Esophagus muscularis mucosa (tissue), 4 donors: ENCODE measurements at places on chromosomes 1 and 21. TPM values are rescaled to one million over a fixed set of nuclear protein-coding genes. Genes with fewer than 3 reads are reported as not detected.

DNA sequence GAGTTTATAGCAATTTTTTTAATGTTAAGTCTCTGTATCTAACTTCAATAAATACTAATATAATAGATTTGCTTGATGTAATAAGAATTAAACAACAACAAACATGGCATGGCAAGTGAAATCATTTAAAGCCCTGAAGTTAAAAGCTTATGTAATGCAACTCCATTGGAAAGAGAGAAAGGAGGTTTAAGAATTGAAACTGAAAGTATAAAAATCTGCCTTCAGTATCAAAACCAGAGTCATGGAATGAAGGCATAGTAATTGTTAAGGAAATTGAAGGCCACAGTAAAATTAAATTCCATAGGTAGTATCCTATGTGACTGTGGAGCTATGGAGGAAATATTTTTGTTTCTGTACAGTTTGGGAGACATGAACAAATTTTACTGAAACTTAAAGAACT lies 55.1 kb downstream of the PRDX6 start:
- DNase-seq = no peak
- no peak overlapping the region for H3K27ac ChIP-seq
- no peak overlapping the region for H3K4me3 ChIP-seq
- no peaks in the 10 kb centered on the region for H3K27me3 ChIP-seq

- no peak for DNase-seq
- no peak overlapping the region for H3K27ac ChIP-seq
- no peak overlapping the region for H3K4me3 ChIP-seq
- H3K27me3 ChIP-seq = no peaks in the 10 kb centered on the region
Measured at GRCh38 chr1:205224736-205225135, 3.0 kb upstream of the TMCC2 start.

DNA sequence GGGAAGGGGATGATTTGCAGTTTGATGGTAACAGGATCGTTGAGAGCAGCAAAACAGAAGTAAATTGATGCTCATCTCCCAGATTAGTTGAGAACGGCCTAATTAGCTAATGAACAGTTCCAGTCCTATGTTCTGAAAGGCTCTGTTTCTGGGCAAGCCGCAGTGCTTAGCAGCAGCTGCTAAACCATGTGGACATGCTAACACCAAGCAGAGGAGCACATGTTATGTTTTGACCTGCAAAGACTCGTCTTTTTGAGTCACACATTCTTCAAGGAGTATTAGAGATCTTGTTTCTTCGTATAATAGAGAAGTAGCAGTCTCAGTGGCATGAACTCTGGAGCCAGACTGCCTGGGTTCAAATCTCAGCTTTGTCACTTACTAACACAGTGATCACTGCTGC lies 58.1 kb downstream of the CACNA1E start:
- H3K36me3 ChIP-seq = no peaks in the 10 kb centered on the region
- DNase-seq = no peak
- H3K4me3 ChIP-seq = no peak overlapping the region
- no peak overlapping the region for H3K27ac ChIP-seq
- H3K4me1 ChIP-seq = no peaks in the 10 kb centered on the region

CPT2 gene
- 15.5 TPM for total RNA-seq

ELF3 gene
- total RNA-seq = not detected

DNA sequence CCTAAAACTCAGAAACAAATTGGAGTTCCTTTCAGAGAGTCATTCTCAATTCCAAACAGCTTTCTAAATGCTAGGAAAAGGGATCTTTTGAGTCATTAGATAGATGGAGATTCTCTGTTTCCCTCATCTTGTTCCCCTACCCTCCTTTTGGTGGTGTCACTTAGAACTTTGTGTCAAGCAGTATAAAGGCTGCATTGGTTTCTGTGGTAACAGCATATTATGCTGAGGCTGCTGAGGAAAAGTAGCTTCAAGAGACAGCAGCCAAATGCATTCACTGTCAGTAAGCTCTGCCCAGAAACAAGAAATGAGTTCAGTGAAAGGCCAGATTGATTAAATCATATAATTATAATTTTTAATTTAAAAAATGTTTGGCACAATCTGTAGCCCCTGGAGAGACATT lies 144.1 kb downstream of the LRRC40 start:
- no peaks in the 10 kb centered on the region for H3K27me3 ChIP-seq
- no peak overlapping the region for H3K4me3 ChIP-seq
- no peaks in the 10 kb centered on the region for H3K36me3 ChIP-seq

- no peaks in the 10 kb centered on the region for H3K27me3 ChIP-seq
- H3K4me1 ChIP-seq = peaks cover 22% of the 10 kb centered on the region
- no peak overlapping the region for H3K27ac ChIP-seq
- H3K4me3 ChIP-seq = no peak overlapping the region
- DNase-seq = no peak
- no peaks in the 10 kb centered on the region for H3K36me3 ChIP-seq
Measured at GRCh38 chr1:193660428-193660827, 474.0 kb upstream of the B3GALT2 start.

USP21 gene
- total RNA-seq = 18.4 TPM

GRCh38 chr1:206496131-206496793 lies 11.1 kb upstream of the RASSF5 start:
- no peaks in the 10 kb centered on the region for H3K36me3 ChIP-seq
- no peak for DNase-seq
- H3K27me3 ChIP-seq = no peaks in the 10 kb centered on the region
- no peak overlapping the region for H3K27ac ChIP-seq
- H3K4me3 ChIP-seq = no peak overlapping the region
- peaks cover 28% of the 10 kb centered on the region for H3K4me1 ChIP-seq

DNA sequence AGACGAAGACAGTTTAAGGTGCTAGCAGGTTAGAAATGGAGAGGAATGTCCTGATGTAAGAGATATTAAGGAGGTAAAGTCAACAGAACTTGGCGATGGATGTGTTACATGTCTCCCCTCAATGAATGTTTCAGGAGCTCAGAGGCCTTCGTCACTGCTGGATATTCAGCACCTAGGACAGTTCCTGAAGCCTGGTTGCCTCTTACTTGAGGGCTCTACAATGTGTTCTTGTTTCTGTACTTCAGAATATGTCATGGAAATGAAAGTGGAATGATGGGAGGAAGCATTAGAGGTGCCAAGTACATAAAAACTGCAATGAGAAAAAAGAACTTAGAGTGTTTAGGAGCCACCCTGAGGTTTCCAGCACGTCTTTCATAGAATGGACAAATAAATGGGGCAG lies 17.7 kb downstream of the TNR start:
- no peak overlapping the region for H3K27ac ChIP-seq
- H3K36me3 ChIP-seq = no peaks in the 10 kb centered on the region
- H3K27me3 ChIP-seq = peaks cover 28% of the 10 kb centered on the region
- DNase-seq = no peak
- H3K4me3 ChIP-seq = no peak overlapping the region

DNA sequence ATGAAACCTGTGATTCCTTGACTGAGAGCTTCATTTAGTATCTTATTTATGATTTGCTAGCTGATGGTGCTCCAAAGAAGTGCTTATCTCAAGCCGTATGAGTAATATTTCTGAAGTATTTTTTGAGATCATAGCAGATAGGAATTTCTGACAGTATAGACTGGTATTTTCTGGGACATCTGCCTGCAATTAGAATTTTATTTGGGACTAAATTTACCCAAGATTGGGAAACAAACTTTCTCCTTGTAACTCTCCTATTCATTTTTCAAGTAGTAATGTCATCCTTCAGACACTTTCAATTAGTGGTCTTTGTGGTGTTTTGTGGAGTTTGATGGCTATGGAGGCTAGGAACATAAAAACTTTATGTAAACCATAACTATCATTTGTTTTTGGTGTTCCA lies 597.2 kb upstream of the ZP4 start:
- no peak overlapping the region for H3K27ac ChIP-seq
- H3K4me3 ChIP-seq = no peak overlapping the region

GRCh38 chr1:54220004-54220811 lies 20.2 kb downstream of the MRPL37 start:
- H3K27ac ChIP-seq = peak overlapping the region; percentile 68
- peaks cover 51% of the 10 kb centered on the region for H3K36me3 ChIP-seq
- no peaks in the 10 kb centered on the region for H3K27me3 ChIP-seq
- DNase-seq = no peak

GRCh38 chr1:9164532-9164900 lies 35.6 kb upstream of the GPR157 start:
- H3K27ac ChIP-seq = peak overlapping the region; percentile 58
- no peaks in the 10 kb centered on the region for H3K36me3 ChIP-seq
- peaks cover 29% of the 10 kb centered on the region for H3K4me1 ChIP-seq
- H3K27me3 ChIP-seq = no peaks in the 10 kb centered on the region

DNA sequence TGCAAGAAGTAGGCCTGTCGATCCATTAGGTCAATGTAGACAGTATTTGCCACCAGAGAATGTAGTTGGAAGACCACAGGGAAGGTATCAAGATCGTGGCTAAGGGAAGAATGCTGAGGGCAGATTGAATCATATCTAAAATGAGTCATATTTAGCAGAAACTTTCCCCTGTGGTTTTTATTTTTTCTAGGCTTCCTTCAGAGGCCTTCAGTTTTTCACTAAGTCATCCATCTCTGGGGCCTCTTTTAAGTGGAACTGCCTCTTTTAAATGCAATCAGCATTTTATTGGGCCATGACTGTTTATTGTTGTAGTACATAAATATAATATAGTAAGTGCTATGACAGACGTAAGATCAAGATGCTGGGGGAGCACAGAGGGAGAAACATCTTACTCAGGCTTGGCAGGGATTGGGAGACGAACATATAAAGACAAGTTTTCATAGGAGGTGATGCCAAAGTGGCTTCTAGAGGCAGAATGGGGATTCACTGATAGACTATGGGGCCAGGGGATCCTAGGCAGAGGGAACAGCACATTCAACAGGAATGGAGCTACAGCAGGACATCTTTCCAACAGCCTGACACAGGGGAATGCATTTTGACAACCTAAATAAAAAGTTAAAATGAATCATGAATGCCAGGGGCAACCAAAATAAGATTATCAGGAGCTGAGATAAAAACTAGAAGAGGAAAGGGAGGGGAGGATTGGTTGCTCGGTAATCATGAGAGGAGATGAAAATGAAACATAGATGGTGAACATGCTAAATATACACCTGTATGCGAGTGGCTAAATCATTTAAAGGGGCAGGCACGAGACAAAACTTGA lies 20.1 kb downstream of the UBE2U start:
- no peaks in the 10 kb centered on the region for H3K36me3 ChIP-seq
- no peaks in the 10 kb centered on the region for H3K27me3 ChIP-seq
- no peak for DNase-seq
- no peak overlapping the region for H3K4me3 ChIP-seq

DNA sequence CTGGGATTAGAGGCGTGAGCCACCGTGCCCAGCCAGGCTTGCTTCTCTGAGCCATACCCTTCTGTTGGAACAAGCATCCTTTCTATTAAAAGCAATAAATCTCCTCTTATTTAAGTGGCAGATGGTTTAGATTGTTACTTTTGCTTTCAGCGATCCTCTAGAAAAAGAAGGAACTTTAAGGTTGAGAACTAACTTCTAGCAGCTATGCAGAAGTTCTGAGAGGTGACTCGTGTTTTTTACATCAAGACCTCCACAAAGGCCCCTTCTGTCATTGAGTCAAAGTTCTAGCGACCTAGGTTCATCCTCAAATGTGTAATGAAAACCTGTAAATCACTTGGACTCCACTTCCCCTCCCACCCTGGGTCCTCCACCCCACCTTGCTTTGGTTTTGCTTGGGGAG lies 30.8 kb downstream of the PLEKHO1 start:
- no peak overlapping the region for H3K27ac ChIP-seq
- no peaks in the 10 kb centered on the region for H3K27me3 ChIP-seq
- H3K4me3 ChIP-seq = no peak overlapping the region
- no peaks in the 10 kb centered on the region for H3K4me1 ChIP-seq
- DNase-seq = no peak

- H3K36me3 ChIP-seq = no peaks in the 10 kb centered on the region
- H3K4me1 ChIP-seq = peaks cover 18% of the 10 kb centered on the region
- no peaks in the 10 kb centered on the region for H3K27me3 ChIP-seq
- DNase-seq = no peak
- no peak overlapping the region for H3K27ac ChIP-seq
- H3K4me3 ChIP-seq = no peak overlapping the region
Measured at GRCh38 chr1:62288224-62288623, 31.0 kb downstream of the KANK4 start.

- H3K4me1 ChIP-seq = no peaks in the 10 kb centered on the region
- H3K36me3 ChIP-seq = no peaks in the 10 kb centered on the region
- no peak overlapping the region for H3K4me3 ChIP-seq
- no peak overlapping the region for H3K27ac ChIP-seq
- DNase-seq = no peak
Measured at GRCh38 chr1:241250465-241250864, 106.5 kb downstream of the RGS7 start.

GRCh38 chr1:18805925-18806849 lies 53.3 kb downstream of the TAS1R2 start:
- no peaks in the 10 kb centered on the region for H3K27me3 ChIP-seq
- H3K4me1 ChIP-seq = peaks cover 17% of the 10 kb centered on the region
- no peaks in the 10 kb centered on the region for H3K36me3 ChIP-seq
- no peak overlapping the region for H3K4me3 ChIP-seq

G0S2 gene
- total RNA-seq = 4.9 TPM

- H3K27me3 ChIP-seq = no peaks in the 10 kb centered on the region
- DNase-seq = no peak
- no peaks in the 10 kb centered on the region for H3K4me1 ChIP-seq
- no peak overlapping the region for H3K27ac ChIP-seq
- H3K4me3 ChIP-seq = no peak overlapping the region
Measured at GRCh38 chr1:206930210-206930798, 8.6 kb upstream of the FCMR start.

DNA sequence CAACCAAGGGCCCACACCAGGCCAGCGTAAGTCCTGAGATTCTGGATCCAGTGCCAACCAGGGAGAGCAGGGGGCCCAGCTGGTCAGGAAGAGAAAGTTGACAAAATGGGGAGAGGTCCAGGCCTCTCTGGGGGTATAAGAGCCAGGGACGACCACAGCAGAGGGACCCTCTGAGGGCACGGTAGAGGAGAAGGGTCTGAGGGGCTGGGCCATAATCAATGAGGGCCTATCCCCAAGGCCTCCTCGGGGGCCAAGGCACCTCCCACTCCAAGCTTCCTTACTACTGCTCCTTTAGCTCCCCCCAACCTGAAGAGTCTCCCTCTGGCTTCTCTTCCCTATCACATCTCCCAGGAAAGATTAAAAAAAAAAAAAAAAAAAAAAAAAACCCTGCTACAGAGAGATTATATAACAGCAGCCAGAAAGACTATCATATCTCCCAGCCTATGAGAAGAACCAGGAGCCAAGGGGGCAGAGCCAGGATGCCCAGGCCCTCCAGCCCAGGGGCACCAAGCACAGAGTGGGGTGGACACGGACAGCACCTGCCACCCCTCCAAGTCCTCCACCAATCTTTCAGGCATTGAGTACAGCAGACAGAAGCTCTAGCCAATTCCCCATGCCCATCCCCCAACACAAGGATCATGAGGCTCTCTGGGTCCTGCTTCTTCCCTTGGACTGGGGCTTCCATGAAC lies 2.7 kb downstream of the MEF2D start:
- no peaks in the 10 kb centered on the region for H3K27me3 ChIP-seq
- peaks cover 78% of the 10 kb centered on the region for H3K4me1 ChIP-seq
- peak overlapping the region; percentile 99 for H3K4me3 ChIP-seq
- peak overlapping the region; percentile 98 for H3K27ac ChIP-seq
